ENCODE measurements at places on chromosomes 2 and 18.

- DNase-seq = no peak
These were observed 90.7 kb downstream of the NOL10 start for GRCh38 chr2:10599089-10599488.

GRCh38 chr18:37671119-37671518, 105.5 kb upstream of the CELF4 start:
- DNase-seq = no peak

DNA sequence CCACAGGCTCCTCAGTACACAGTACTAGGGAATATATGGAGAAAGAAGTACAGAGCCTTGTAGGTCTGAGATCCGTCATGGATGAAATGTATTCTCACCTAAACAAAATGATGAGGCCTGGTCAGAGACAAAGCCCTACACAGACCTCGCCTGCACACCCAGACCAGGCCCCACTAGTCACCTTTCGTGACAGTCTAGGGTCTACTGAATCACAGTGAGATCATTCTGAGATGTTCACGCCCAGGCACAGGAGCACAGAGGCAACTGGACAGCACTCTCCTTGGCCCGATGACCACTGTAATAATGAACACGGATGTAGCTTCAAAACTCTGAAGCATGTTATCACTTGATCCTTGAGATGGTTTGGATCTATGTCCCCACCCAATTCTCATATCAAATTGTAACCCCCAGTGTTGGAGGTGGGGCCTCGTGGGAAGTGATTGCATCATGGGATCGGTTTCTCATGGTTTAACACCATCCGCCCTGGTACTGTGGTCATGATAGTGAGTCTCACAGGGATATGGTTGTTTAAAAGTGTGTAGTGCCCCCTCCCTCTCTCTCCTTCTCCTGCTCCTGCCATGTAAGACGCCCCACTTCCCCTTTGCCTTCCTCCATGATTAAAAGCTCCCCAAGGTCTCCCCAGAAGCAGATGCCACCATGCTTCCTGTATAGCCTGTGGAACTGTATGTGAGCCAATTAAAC, 15.1 kb downstream of the DOCK10 start:
- DNase-seq = no peak

DNA sequence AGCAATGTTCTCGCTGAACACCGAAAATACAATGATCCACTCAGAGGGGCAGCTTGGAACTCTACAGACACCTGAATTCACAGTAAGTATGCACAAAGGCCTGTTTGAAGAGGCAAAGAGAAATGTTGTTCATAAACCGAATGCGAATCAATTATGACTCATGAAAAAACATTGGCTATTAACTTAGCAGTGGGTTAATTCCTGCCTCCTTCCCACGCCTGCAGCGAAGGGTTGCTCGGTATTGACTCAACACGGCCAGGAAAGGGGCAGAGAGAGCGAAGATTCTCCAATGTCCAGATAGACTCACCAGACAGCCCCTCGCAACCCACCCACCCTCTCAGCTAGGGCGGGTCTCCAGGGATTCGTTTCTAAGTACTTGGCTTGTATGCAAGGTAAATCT, 9.4 kb downstream of the CRACDL start:
- no peak for DNase-seq

GRCh38 chr18:55054021-55054990, 95.0 kb upstream of the CCDC68 start:
- no peak for DNase-seq

DNA sequence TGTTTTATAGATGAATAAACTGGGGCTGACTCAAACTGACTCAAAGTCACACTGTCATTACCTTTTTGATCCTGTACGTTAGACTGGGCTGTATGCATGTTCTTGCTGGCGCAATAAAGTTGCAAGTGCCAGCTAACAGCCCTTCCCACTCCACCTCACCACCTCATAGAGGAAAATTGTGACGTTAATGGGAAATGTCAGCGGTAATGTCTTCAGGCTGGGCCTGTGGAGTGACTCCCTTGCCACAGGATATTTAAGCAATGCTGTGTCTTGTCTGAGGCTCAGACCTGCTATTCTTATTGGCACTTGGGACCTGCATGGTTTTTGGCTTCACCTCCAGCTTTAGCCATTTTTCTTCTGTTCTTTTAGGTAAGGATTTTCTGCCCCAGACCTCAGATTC, 25.2 kb upstream of the CASP10 start:
- no peak for DNase-seq

- DNase-seq = no peak
These were observed 220.7 kb downstream of the CMPK2 start for GRCh38 chr2:6645004-6645403.

DNA sequence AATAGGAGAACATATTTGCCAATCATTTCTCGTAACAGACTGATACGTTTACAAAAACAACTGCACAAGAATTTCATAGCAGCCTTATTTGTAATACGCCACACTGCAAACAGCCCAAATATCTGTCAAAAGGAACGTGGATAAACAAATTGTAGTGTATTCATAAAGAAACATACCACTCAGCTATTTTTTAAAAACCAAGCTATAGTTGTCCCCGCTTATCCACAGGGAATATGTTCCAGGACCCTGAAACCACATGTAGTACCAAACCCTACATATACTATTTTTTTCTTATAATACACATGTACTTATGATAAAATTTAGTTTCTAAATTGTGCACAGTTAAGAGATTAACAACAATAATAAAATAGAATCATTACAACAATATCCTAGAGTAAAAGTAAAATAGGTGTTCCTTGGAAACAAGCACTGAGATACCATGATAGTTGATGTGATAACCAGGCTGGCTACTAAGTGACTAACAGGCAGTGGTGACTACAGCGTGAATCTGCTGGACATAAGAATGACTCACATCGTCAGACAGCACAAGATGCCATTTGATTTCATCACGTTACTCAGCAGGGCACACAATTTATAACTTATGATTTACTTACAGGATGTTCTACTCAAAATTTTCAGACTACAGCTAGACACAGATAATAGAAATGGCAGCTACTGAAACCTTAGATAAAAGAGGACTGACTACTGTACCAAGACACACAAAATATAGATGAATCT, 367.4 kb downstream of the NCKAP5 start:
- DNase-seq = no peak

DNA sequence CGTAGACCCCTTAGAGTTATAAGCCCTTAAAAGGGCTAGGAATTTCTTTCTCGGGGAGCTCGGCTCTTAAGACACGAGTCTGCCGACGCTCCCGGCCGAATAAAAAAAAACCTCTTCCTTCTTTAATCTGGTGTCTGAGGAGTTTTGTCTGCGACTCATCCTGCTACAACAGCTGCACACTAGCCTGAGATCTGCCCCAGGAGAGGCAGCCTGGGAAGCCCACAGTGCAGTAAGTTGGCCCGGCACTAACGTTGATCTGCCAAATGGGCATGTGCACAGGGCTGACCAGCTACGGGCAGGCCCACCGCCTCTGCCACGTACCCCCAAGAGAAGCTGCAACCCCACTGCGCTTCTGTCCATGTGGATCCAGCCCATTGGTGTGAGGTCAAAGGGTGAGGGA, 8.4 kb upstream of the LIMS2 start:
- no peak for DNase-seq

DNA sequence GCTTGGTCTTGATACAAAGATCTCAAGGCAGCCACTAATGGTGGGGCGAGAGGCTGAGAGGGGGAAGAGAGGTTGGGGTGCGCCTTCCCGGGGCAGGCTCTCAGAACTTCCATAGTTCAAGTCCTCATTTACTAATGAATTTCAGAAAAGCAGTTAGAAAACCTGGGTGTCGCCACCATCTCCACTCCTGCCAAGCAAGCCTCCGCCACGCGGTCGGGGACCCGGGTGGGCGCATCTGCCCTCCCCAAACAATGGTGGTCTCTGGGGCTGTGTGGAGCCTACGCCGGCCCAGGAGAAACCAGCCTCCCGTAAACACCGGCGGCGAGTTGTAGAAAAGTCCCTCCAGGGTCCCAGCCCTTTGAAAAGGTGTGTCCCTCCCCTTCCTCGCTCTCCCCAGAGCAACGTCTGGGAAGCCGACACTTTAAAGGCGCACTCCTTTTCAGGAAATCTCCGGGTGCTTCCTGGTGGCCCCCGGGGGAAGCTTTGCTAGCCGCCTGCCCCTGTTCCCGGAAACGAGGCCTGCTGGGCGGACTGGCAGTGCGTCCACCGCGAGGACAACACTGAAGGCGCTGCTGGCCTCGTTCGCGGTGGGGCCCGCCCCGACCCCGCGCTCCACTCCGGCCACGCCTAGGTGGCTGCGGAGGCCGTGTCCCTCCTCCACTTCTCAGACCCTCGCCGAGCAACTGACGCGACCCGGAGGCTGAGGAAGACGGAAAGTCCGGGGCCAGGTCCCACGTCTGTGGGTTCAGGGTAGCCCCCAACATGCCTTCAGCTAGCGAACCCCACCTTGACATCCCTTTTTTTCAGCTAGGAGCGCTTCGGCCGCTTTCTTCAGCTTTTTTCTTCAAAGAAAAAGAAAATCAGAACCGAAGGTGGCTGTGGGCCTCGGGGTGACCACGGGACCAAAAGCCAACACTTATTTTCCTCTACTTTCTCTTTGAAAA, 16.8 kb downstream of the EVX2 start:
- DNase-seq = no peak

DNA sequence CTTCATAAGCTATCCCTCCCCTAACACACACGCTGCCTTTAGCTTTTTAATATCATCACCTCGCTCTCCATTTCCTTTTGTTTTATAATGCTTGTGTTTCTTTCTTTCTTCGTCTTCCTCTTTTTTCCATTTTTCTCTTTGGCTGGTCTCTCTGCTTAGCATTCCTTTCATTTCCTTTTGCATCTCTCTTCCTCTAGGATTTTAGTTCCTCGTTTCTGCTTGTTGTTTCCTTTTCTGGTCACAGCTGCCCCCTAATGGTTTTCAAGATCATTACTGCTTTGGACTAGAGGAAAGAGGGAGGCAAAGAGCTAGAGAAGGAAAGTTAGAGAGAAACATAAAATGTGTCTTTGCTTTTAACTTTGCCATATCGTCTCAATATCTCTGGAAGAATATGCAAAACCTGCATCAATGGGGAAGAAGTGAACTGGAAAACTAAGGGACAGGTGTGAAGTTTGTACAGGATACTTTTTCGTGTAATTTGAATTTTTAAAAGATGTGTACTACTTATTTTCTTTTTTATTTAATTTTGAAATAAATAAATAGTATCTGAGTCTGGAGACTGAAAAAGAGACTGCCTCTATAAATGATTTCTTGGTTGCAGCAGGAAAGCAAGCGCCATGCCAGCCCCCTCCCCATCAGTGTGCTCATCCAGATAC, 6.3 kb upstream of the NRP2 start:
- DNase-seq = no peak

DNA sequence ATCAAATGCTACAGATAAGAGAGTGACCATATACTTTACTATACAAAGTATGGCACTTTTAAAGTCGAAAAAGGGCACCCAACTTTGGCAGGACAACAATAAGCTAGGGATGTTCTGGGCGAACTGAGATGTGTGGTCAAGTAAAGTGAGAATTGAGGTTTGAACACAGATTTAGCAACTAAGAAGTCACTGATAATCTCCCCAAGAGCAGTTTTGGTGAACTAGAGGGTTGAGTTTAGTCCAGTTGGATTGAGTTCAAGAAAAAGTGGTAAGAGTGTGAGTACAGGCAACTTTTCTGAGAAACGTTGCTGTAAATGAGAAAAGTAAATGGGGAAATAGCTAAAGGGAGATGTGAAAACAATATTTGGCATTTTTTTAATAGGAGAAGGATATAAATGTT, 65.5 kb upstream of the TGFA start:
- DNase-seq = no peak

- DNase-seq = no peak
These were observed 576.0 kb downstream of the LRP1B start for GRCh38 chr2:141554810-141555209.

GRCh38 chr2:71830497-71831192, 317.0 kb downstream of the CYP26B1 start:
- DNase-seq = no peak

- DNase-seq = no peak
These were observed 102.1 kb downstream of the PRPF40A start for GRCh38 chr2:152615177-152615576.

DNA sequence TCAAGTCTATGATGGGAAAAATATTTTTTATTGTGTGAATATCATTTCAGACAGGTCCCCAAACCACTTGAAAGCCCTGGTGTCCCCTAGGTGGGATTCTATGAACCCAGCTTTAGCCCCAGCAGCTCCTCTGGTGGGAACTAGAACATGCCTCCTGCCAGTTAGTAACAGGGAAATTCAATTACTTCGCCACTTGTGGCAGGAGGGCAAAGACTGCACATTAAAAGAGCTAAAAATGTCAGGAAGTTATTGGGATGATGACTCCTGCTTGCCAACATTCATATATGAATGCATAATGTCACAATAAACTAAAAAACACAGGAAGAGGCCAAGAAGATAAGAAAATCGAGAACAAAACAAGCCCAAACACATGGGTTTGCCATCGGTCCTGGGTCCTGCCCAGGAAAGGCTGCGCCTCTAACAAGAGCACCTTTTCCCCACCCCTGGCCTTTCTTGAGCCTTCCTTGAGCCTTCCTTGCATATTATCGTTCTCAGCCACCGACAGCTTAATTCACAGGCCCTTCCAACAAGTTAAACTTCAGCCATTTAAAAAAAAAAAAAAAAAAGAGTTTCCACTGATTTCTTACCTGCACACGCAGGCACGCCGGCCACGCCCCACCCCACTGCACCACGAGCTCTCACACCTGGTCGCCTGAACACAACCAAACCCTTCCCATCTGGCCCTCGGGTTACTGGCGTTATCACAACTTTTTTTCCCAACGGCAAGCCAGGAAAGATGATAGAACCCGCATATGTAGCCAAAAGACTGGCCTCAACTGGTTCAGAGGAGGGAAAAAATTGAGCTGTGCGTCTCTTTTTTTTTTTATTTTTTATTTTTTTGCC, 23.4 kb downstream of the BCL11A start:
- DNase-seq = no peak

GRCh38 chr2:17719562-17720371, 33.8 kb downstream of the SMC6 start:
- DNase-seq = no peak

DNA sequence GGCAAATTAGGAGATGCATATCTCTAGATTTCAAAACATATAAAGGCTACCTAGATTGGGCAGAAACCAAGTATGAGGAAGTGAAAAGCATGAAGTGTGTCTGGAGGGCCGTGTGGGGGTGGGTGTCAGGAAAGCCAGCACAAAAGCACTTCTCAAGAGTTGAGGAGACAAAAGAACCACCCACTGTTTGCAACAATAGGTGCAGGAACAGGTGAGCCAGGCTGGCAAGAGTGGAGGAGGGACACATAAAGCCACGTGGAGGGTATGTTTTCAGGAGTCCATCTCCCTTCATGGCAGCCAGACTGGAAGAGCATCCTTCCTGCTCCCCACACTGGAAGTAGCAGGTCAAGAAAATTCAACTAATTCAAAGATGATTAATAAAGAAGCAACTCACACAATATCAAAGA, 96.4 kb downstream of the CERS6 start:
- DNase-seq = no peak

DNA sequence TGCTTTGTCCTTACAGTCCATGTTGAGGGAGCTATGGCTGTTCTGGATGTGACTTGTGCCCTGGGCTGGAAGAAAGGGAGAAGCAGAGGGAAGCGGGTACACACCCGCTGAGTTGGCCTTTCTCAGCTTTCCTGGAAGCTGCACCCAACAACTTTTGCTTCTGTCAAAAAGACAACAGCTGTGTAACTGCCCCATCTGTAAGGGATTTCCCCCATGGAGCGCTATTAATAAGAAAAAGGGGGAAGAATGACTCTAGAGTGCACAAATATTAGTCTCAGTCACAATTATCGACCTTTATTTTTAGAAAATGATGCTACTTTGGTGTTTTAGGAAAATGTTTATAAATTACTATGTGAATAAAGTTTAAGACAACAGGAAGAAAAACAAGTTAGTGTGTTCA, 368.3 kb downstream of the RAD51AP2 start:
- no peak for DNase-seq

- no peak for DNase-seq
These were observed 327.6 kb downstream of the DCC start for GRCh38 chr18:52667463-52668065.

All from T-helper 1 cell (primary cell).